Amygdala (tissue), 56 donors: ENCODE measurements at places on chromosomes 6 and 20.

GRCh38 chr6:119256978-119257462 lies 92.5 kb downstream of the MAN1A1 start:
- no peak for DNase-seq

DNA sequence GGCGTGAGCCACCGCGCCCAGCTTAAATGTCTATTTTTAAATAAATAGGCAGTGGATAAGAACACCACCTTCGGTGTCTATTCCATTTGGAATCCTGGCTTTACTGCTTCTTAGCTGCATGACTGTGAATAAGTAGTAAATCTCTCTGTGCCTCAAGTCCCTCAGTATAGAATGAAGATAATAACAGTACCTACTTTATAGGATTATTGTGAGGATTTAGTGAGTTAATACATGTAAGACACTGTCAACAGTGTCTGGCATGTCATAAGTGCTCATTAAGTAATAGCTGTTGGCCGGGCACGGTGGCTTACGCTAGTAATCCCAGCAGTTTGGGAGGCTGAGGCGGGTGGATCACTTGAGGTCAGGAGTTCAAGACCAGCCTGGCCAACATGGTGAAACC lies 10.1 kb downstream of the TPX2 start:
- DNase-seq = no peak

- no peak for DNase-seq
These were observed 27.2 kb downstream of the MCUR1 start for GRCh38 chr6:13787137-13787536.

- DNase-seq = no peak
These were observed 20.5 kb downstream of the JPH2 start for GRCh38 chr20:44166477-44166876.

- DNase-seq = no peak
These were observed 1.9 kb downstream of the GRM4 start for GRCh38 chr6:34143884-34144580.
